Thoracic aorta endothelial cell (primary cell): ENCODE measurements at places on chromosomes 16 and 17. TPM values are rescaled to one million over a fixed set of nuclear protein-coding genes. Genes with fewer than 3 reads are reported as not detected.

Gene TMEM204
- total RNA-seq, result 14.9 and 24.1 TPM in 2 replicates

Gene ITGAL
- not detected in 2 replicates for total RNA-seq

Gene TERB1
- 0.22 TPM in 1 of 2 replicates, not detected in the other for total RNA-seq

Gene SAMD14
- total RNA-seq, result 3.1 and 3.7 TPM in 2 replicates

Gene ELP5
- total RNA-seq, result 32.0 and 36.4 TPM in 2 replicates

Gene SLC35G6
- not detected in 2 replicates for total RNA-seq

Gene CDRT15L2
- not detected in 2 replicates for total RNA-seq
